T-helper 2 cell (primary cell): ENCODE measurements at places on chromosomes 13 and 19.

DNA sequence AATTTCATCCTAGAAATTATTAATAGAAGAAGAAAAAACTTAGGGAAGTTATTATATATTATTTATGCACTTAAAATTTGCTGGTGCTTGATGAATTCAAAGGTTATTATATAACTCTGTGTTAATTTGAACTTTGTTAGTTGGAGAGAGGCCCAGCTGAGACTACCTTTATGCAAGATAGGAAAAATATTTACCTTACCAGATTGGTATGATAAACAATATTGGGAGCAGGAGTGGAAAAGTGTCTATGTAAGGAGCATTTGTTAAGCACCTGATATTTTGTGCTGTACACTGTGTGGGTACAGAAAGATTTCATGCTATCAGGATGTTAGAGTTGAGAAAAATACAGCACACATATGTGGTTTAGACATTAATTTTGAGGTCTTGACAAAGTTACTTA is 357.2 kb downstream of the OXGR1 start:
- no peak for DNase-seq

GRCh38 chr13:49586717-49587116 is 1.4 kb upstream of the RCBTB1 start:
- DNase-seq, result no peak

GRCh38 chr13:93981426-93981977 is 498.0 kb downstream of the DCT start:
- DNase-seq, result no peak

GRCh38 chr19:40331052-40331451 is 17.1 kb downstream of the C19orf47 start:
- no peak for DNase-seq

DNA sequence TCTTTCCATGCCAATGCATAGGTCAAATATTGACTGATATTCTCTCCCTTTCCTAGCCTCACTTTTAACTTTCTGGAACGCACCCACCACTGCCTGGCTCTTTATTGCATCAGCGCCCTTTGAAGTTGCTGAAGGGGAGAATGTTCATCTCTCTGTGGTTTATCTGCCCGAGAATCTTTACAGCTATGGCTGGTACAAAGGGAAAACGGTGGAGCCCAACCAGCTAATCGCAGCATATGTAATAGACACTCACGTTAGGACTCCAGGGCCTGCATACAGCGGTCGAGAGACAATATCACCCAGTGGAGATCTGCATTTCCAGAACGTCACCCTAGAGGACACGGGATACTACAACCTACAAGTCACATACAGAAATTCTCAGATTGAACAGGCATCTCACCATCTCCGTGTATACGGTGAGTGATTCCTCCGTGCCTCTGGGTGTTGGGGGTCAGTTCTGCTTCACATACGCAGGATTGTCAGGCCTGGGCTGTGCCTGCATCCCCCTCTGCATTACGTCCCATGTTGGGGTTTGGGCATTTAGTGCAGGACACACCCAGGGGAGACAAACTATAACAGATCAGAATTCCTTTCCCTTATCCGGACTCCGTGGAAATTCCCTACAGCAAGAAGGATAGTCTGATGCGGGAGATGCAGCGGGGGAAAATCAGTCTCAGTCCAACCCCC is 1.3 kb downstream of the CEACAM21 start:
- no peak for DNase-seq

- DNase-seq, result no peak
Measured at GRCh38 chr13:29541400-29541799, 54.1 kb downstream of the SLC7A1 start.

GRCh38 chr13:91025442-91025841 is 322.0 kb upstream of the MIR17HG start:
- no peak for DNase-seq

GRCh38 chr13:59691501-59692066 is 472.1 kb downstream of the DIAPH3 start:
- DNase-seq, result no peak

DNA sequence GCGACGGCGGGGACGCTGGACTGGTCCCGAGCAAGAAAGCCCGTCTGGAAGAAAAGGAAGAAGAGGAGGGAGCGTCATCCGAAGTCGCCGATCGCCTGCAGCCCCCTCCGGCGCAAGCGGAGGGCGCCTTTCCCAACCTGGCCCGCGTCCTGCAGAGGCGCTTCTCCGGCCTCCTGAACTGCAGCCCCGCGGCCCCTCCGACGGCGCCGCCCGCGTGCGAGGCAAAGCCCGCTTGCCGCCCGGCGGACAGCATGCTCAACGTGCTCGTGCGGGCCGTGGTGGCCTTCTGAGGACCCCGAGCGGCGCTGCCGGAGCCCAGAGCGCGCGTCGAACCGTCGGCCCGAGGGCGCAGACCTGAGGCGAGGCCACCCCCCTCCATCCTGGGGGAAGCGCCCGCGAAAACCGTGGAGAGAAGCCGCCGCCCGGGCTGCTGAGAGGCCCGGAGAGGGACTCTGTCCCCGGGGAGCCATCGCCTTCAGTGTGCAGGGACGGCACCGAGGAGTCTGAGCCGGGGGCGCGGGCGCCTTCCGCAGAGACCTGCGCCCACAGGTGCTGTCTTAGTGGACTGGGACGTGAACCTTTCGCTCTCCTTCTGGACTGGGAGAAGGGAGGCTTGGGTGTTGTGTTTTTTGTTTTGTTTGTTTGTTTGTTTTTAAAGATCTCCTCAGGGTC is 3.5 kb downstream of the IER2 start:
- no peak for DNase-seq

DNA sequence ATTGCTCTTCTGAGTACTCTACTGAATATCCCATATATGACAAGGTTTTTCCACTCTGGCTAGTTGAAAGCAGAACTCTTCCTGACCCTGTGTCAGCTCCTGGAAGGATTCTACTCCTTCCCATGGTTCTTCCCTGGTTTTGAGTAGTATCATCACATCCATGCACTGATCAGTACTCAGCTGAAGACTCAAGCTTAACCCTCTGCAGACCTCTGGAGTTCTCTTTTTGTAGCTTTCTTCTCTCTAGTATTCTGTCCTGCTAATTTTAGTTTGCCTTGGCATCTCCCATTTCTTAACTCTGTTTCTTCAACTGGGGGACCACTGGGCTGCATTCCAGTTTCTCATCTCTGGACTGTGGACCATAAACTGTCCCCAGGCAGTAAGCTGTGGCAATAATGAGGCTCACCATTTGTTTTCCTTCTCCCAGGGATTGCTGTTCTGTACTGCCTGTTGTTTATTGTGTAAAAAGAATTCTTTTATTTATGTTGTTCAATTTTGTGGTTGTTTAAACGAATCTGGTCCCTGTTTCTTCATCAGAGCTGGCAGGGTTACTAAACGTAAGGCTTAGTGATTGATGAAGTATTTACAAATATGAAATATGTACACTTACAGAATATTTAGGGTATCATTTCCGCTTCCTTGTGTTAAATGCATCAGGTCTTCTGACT is 19.7 kb downstream of the LPAR6 start:
- no peak for DNase-seq

DNA sequence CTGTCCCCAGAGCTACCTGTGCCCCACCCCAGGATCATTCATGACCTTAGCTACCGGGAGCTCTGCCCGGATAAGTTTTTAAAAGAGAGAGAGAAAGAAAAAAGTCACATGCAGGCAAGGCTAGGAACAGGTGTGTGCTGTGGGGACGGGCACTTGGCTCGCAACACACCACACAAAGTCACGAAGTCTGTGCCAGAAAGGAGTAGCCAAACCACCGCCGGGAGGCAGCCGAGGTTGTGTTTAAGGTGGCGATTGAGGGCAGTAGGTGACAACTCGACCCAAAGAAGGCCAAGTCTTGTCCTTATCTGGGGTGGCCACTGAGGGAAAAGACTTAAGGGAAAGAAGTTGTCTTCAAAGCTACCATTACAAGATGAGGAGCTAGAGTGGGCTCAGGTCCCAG is 4.6 kb upstream of the TSHZ3 start:
- DNase-seq, result no peak

DNA sequence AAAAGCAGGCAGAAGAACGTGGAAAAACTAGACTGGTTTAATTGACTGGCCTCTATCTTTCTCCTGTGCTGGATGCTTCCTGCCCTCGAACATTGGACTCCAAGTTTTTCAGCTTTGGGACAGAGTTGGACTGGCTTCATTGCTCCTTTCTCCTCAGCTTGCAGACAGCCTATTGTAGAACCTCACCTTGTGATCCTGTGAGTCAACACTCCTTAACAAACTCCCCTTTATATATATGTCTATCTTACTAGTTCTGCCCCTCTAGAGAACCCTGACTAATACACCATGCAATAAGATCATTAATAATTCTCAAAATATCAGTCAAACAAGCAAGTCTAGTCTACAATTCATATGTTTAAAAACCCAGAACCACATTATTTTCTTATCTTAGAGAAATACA is 662.4 kb downstream of the TBC1D4 start:
- no peak for DNase-seq

DNA sequence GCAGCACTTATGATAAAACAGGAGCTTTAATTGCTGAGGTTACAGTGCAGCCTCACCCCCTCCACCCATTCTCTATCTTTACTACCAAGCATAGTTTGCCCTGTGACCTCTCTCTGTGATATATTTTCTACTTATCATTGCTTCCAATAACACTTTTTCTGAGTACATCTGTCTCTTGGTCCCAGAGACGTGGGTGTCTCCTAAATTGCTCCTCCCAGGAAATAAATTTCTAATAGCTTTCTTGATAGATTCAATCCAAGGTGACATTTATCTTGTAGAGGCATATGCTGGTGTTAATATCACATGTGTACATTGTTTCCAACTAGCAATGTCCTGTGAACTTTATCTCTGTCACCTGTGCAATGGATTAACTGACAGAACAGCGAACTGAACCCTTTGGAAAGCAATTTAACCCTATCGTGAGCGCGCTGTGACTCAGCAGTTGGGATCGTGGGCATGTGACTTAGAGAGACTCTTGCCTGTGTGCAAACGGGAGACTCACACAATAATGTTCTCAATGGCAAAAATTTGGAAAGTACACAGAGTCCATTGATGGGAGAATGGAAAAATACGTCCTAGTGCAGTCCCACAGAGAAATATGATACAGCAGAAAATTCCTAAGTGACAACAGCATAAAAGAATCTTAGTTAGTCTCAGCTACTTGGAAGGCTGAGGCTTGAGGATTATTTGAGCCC is 7.0 kb upstream of the MAP2K2 start:
- no peak for DNase-seq

- DNase-seq, result no peak
Measured at GRCh38 chr13:100349594-100349993, 239.0 kb downstream of the GGACT start.

GRCh38 chr13:40206241-40207000 is 460.0 kb downstream of the FOXO1 start:
- peak; percentile 32 for DNase-seq

- peak; percentile 98 for DNase-seq
Measured at GRCh38 chr19:21141787-21142464, at the start of gene ZNF431. Gene ZNF431 (plus strand): TSS chr19:21142040. CDS start chr19:21142184, 144 bp downstream.

GRCh38 chr19:31497709-31498108 is 148.5 kb upstream of the TSHZ3 start:
- no peak for DNase-seq

GRCh38 chr19:369256-369655 is 24.7 kb upstream of the MIER2 start:
- DNase-seq, result no peak

DNA sequence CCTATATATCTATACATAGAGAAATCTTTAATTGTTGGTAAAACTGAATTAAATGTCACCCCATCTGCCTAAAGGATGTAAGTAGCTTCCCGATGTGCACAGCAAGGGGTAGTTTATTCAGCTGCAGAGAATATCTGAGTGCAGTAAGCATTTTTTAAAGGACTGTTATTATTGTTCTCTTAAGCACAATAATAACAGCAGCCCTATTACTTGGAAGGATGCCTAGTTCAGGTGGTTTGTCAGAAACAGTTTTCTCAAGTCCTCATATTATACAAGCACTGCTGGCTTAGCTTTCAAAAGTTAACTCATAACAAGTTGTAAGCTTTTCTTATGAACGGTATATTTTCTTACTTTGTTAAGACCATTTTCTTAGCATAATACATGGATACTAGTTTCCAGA is 142.6 kb downstream of the CRYL1 start:
- DNase-seq, result no peak
